ENCODE measurements at places on chromosomes 6 and 20. TPM values are rescaled to one million over a fixed set of nuclear protein-coding genes. Genes with fewer than 3 reads are reported as not detected.
A peak's percentile ranks its signal among the peaks of the same experiment; 100 is the strongest.

DNA sequence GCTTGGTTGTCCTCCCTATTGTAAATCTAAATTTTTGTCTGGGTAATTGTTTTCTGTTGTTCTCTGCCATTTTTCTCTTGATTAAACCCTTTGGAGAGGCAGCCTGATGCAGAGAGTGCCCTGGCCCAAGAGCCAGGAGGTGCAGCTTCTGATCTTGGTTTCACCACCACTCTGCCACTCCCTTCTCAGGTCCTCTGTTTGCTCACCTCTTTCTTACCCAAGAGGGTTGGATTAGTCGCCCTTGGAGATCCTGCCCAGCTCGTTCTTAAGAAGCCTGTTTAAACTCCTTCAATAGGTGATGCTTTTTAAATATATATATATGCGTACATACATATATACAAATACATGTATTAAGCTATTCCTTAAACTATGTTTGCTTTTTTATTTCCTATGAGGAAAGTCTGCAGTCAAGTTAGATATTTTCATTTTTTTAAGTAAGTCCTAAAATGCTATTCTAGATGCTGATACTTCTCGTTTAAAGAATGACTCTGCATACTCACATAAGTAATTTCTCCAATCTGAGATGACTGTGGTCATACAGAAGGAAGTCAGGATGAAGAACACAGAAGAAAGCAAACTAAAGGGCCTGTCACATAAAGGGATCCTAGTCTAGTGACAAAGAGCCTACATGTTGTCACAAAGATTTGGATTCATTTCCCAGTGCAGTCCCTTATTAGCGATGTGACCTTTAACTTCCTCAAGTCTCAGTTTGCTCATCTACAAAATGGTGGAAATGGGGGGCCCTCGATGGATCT is 19.9 kb downstream of the TPD52L1 start:
- DNase-seq = no peak

- DNase-seq = no peak
Measured at GRCh38 chr6:113591896-113592827, 265.0 kb upstream of the MARCKS start.

GRCh38 chr6:51892750-51893149 is 194.7 kb downstream of the PKHD1 start:
- no peak for DNase-seq

GRCh38 chr20:61447952-61448351 is 195.9 kb downstream of the CDH4 start:
- no peak for DNase-seq

DNA sequence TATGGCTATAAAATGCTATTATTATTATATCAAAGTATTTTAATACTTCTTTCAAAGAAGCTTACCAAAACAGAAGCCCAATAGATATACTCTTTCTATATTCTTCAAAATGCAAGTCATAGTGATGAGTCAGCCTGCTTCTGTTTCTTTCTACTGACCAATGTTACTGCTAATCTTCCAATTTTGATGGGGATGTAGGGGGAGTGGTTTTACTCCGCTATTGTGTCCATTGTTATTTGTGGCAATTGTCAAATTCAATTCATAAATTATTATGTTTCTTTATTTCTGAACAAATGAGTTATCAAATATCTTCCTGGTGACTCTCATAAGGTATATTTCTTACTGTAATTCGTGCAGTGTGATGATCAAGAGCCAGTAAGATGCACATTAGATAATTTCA is 221.5 kb upstream of the DEFB112 start:
- DNase-seq = no peak

- no peak for DNase-seq
Measured at GRCh38 chr6:26465776-26466175, 8.0 kb downstream of the BTN2A1 start.

- peak; percentile 34 for DNase-seq
Measured at GRCh38 chr6:13614126-13614925, 809 bp upstream of the NOL7 start.

- no peak for DNase-seq
Measured at GRCh38 chr6:27872642-27873020, 39.6 kb downstream of the OR2B2 start.

DNA sequence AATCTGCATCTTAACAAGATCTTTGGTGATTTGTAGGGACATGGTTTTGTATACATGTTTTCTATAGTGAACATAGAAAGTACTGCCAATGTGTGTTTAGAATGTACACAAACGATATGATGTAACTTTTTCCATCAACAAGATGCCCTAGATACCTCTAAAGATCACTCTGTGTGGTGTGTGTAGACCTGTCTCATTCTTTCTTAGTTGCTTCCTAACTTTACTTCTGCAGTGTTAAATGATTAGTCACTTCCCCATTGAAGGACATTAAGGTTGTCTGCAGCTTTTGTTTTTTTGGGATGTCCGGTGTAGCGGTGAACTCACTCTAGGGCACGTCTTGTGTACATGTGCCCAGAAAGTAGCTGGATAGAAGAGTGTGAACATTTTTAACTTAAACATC is 35.9 kb downstream of the CDYL start:
- DNase-seq = no peak

DNA sequence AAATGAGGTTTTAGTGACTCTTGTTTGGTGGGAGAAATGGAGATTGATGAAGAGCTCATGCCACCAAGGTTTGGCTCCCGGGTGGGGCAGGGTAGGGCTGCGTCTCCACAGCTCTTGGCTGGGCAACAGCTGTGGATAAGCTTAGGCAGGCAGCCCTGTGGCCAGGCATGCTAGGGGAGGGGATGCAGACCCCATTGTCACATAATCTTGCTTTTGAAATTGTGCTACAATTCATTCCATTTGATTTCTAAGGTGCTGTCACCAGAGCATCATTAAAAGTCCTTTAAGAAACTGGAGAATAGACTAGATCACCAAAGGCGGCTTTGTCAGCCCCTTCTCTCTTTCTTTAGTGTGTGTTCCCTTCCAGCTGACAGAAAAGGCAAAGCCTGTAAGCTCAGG is 574.2 kb upstream of the JAG1 start:
- DNase-seq = no peak

DNA sequence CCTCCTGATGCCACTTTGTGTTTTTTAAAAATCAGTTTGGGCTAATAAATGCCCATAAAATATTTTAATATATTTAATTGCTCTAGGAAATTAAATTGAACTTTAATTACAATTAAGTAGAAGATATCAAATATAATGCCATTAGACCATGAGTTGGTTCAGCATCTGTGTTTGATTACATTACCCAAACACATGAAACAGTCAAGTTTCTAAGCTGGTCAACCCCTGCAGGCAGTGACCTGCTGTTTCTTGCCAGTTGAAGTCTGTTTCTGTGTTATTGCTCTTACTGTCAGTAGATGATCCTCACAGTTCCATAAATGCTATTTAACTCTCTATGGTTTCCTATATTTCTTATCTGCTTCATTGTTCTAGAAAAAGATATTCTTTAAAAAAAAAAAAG is 9.7 kb upstream of the TENT5A start:
- DNase-seq = no peak

DNA sequence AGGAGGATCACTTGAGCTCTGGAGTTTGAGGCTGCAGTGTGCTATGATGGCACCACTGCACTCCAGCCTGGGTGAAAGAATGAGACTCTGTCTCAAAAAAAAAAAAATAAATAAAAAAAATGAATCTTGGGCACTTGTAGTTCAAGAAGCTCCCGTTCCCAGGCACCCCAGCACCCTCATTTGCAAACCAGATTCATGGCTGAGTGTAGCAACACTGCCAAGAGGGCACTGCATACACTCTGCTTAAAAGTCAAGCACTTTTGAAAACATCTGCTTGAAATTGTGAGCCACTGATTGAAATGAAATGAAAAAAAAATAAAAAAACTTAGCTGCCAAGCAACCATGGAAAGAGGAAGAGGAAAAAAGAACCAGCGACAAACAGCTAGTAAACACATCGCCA is 124.7 kb upstream of the SASH1 start:
- no peak for DNase-seq

DNA sequence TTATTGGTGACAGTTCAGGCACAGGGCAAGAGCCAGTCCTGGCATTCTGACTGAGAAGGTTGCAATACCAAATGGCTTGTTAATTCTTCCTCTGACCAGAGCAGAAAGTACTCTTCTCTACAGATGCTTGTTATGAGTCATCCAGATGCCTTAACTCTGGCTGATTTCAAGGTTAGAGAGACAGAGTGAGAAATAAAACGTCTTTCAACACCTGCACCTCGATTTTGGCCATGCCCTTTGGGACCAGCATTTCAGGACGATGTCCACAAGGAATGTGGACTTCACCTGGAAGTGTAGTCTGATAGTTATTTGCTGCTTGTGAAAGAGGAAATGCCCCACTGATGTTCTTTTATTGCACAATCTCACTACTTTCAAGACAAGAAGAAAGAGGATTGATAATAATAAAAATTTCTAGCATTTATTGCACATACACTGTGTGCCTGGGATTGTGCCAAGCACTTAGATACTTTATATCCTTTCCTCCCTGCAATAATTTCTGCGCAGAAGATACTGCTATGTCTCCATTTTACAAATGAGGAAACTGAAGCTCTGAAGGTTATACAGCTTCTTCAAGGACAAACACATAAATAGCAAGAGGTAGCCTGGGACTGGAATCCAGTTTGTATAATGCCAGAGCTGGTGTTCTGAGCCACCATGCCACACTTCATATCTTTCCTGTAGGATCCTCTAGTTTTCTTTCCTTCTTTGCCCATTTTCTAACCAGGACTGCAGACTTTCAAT is 33.5 kb upstream of the MCM3 start:
- no peak for DNase-seq

DNA sequence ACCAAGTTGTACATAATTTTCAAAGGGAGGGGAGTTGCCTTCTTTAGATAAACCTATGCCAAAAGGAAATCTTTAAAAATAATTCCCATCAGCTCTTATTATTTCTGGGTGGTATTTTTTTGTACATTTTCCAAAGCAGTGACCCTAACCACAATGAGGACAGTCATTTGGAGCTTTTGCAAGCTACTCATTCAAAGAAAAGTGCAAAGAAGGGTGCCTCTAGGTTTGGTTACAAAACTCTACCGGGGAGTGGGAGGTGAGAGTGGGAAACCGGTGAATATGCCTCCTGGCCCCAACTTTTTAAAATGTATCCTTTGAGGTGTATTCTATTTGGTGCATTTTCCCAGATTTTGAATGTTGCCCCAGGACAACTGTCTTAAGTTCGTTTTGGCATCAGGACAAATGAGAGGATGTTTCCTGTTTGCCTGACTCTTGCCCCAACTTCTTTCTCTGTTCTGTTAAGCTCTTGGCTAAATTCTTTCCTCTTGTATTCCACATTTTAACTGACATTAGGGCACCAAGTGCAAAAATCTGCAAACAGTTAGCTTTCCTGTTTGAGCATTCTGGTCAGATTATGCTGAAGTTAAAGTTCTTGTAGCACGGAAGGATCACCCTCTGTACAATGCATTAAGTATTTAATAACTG is 78.9 kb downstream of the SLX4IP start:
- DNase-seq = peak; percentile 60

DNA sequence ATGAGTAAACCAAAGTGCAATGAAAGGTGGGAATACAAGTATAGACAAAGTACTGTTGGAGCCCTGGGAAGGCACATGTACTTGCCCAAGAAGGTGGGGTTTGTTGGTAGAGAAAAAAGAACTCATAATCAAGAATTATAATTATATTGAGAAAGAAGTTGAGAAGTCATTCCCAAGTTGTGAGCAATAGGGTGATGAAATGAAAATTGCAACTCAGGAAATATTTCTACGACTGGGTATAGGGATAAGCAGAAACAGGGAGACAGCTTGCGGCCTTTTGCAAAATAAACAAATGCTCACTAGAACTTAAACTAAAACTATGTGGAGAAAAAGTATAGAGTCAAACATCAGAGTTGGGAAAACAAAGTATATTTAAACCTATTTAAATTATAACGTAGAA is 250.7 kb upstream of the FAM83B start:
- DNase-seq = no peak

DNA sequence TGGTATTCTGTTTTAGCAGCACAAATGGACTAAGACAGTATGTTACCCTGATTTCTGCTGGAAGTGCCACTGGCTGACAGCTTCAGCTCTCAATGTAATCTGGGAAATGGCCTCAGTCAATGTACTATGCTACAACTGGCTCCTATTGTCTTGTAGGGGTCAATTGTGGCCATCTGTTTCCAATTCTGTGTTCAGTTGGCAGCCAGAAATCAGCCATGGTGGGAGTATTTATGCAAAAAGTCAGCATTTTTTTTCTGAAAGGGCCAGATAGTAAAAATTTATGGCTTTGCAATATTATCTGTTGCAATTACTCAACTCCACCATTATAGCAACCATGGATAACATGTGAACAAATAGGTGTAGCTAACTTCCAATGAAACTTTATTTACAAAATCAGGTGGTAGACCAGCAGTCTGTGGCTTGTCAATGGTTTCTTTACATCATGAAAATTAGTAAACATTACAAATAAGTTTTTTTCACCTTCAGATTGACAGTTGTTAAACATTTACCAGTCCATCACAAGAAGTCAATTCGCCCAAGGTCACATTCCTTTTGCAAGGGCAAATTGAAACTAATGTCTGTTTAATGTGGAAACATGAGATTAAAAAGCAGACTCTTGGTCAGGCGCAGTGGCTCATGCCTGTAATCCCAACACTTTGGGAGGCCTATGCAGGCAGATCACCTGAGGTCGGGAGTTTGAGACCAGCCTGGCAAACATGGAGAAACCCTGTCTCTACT is 58.3 kb upstream of the TSHZ2 start:
- DNase-seq = no peak

DNA sequence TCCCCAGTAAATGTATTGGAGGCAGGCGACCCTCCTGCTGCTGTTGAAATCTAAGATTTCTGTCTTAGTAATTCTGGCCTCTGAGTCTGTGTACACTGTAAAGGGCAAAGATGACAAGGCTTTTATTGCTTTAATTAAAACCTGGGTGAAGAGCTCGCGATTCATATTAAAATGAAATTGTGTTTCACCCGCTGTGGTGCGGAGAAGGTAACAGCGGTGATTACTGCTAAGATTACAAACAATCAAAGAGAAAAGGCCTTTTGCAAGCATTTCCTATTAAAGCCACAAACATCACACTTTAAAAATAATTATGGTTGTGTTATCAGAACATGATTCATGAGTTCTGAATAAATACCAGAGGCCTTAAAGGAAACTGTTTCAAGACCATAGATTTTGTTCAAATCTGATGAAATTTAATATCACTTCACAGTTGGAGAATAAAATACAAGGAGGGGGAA is 69.3 kb downstream of the TOX2 start:
- no peak for DNase-seq

Gene PAQR8
- 4.1 TPM for total RNA-seq

Gene STX11
- total RNA-seq = 5.9 TPM

Gene SRMS
- 1.1 TPM for total RNA-seq

Gene NOX3
- total RNA-seq = not detected

Gene HFE
- 4.6 TPM for total RNA-seq

Gene C20orf202
- total RNA-seq = 0.69 TPM

Gene POPDC3
- total RNA-seq = 5.2 TPM

Gene LCA5
- 10.1 TPM for total RNA-seq

Gene ACOT8
- total RNA-seq = 15.8 TPM

Measured in skin of body (tissue), 3 donors.